ENCODE measurements at places on chromosomes 6 and 20. TPM values are rescaled to one million over a fixed set of nuclear protein-coding genes. Genes with fewer than 3 reads are reported as not detected.

The RCAN2 gene
- total RNA-seq = 6.7 TPM

The ALDH8A1 gene
- total RNA-seq = not detected

The ASF1A gene
- 54.8 TPM for total RNA-seq

The TMEM170B gene
- total RNA-seq = 19.7 TPM

The RREB1 gene
- 12.1 TPM for total RNA-seq

The MRAP2 gene
- total RNA-seq = 0.75 TPM

The VEGFA gene
- 49.6 TPM for total RNA-seq

The ATP6V1G2 gene
- total RNA-seq = 8.8 TPM

The WFDC5 gene
- total RNA-seq = not detected

The SLC17A3 gene
- not detected for total RNA-seq

GRCh38 chr20:50191065-50191543 lies 474 bp downstream of the CEBPB start:
- peaks cover 44% of the 10 kb centered on the region for H3K27me3 ChIP-seq
- no peak overlapping the region for H3K27ac ChIP-seq
- H3K4me3 ChIP-seq = peak overlapping the region; percentile 89
- peaks cover 12% of the 10 kb centered on the region for H3K4me1 ChIP-seq
- no peaks in the 10 kb centered on the region for H3K36me3 ChIP-seq
- DNase-seq = no peak

GRCh38 chr20:64083804-64084684 lies at the start of gene LKAAEAR1:
TSS of gene LKAAEAR1 (minus strand) at chr20:64084398. CDS start at chr20:64084219, 179 bp downstream.
- peak; percentile 54 for DNase-seq
- H3K36me3 ChIP-seq = no peaks in the 10 kb centered on the region
- H3K27me3 ChIP-seq = peaks cover 92% of the 10 kb centered on the region
- no peak within 1 kb of the TSS for H3K27ac ChIP-seq
- peaks cover 23% of the 10 kb centered on the region for H3K4me1 ChIP-seq

DNA sequence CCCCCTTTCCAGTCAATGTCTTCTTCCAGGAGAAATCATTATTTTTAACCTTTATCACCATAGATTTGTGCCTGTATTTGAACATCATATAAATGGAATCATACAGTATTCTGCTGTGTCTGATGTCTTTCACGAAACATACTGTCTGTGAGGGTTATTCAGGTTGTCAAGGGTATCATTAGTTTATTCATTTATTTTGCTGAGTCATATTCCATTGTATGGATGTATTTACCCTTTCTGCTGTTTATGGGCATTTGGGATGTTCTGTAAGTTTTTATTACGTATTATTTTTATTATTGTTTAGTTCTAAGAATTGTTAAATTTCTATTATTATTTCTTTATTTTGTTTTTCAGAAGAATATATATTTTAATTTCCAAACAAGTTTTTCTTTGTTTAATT lies 22.0 kb downstream of the DNPH1 start:
- no peak overlapping the region for H3K4me3 ChIP-seq
- no peaks in the 10 kb centered on the region for H3K27me3 ChIP-seq
- H3K36me3 ChIP-seq = no peaks in the 10 kb centered on the region

DNA sequence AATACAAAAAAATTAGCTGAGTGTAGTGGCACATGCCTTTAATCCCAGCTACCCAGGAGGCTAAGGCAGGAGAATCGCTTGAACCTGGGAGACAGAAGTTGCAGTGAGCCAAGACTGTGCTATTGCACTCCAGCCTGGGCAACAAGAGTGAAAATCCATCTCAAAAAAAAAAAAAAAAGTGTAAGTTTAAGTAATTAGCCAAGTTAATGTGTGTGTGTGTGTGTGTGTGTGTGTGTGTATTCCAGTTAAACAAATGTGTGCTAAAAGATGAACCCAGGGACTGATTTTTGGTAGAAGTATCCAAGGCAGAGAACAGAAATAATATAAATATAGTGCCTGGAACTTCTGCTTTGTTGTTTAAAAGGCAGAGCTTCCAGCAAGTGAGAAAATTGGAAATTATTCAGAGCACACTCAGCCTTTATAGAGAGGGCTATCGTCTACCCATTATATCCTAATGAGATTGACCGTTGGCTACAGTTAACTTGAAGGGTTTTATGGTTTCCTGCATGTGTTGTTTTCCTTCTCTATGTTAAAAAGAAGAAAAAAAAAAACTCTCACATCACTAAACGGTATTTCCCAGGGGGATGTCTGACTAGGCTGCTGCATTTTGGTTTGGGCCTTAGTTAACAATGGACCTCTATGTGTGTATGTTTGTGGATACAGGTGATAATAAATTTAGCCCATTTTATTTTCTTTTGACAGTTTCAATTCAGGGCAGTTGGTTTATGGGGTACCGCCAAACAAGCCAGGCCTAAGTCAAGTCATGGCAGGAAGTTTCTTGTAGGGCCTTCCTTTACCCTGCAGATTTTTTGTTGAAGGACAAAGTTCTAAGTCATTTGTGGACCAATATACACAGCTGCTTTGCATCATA lies 9.8 kb downstream of the SOX4 start:
- peaks cover 19% of the 10 kb centered on the region for H3K4me1 ChIP-seq
- no peak overlapping the region for H3K27ac ChIP-seq
- no peak for DNase-seq

DNA sequence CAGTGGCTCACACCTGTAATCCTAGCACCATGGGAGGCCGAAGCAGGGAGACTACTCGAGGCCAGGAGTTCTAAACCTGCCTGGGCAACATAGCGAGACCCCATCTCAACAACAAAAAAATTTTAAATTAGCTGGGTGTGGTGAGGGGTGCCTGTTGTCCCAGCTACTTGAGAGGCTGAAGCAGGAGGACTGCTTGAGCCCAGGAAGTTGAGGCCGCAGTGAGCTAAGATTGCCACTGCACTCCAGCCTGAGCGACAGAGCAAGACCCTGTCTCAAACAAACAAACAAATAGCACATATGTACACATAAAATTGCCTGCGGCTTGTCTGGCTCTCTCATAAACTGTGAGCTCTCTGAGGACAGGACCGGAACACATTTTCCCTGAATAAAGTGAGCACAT lies 106.3 kb downstream of the BANF2 start:
- no peaks in the 10 kb centered on the region for H3K36me3 ChIP-seq
- no peak overlapping the region for H3K4me3 ChIP-seq
- no peak overlapping the region for H3K27ac ChIP-seq
- H3K27me3 ChIP-seq = no peaks in the 10 kb centered on the region
- no peak for DNase-seq

DNA sequence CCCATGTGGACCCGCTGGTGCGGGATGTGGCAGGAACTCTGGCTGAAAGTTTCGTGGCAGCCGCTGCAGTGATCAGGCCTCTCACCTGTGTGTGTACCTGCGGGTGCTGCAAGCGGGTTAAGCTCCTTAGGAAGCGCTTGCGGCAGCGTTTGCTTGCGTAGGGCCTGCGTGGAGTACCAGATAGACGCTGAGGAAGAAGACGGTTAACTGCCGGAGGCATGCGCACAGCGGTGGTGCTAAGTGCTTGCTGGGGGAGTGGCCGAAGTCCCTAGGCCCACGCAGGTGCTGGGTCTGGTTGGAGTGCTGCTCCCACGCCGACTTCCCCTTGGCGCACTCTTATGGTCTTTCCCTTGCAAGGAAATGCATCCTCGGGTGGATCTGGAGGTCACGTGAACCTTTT lies 23.0 kb downstream of the ZSCAN31 start:
- no peak overlapping the region for H3K4me3 ChIP-seq
- no peaks in the 10 kb centered on the region for H3K27me3 ChIP-seq
- H3K36me3 ChIP-seq = no peaks in the 10 kb centered on the region
- H3K27ac ChIP-seq = no peak overlapping the region
- no peaks in the 10 kb centered on the region for H3K4me1 ChIP-seq
- DNase-seq = no peak

GRCh38 chr20:1652960-1653359 lies 4.6 kb downstream of the SIRPG start:
- no peak overlapping the region for H3K27ac ChIP-seq
- peaks cover 29% of the 10 kb centered on the region for H3K27me3 ChIP-seq
- H3K4me3 ChIP-seq = no peak overlapping the region
- H3K4me1 ChIP-seq = no peaks in the 10 kb centered on the region
- no peak for DNase-seq

DNA sequence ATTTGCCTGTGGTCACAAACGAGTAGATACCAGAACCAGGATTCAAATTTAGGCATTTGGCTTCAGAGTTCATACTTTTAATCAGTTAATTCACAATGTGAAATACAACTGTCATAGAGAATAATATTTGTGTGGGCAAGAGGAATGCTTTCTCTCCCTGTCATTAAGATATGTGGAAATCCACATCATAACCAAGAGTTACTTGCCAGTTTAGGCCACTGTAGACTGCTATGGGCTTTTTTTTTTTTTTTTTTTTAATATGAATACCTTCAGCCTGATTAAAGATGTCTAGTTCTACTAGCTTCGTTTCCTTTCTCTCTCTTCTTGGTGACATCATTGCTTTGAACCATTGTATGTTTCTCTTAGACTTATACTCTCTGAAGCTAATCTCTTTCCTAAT lies 244.9 kb downstream of the ZFAND3 start:
- DNase-seq = no peak
- no peak overlapping the region for H3K4me3 ChIP-seq

GRCh38 chr20:44649126-44649525 lies 2.4 kb downstream of the ADA start:
- no peak overlapping the region for H3K4me3 ChIP-seq
- DNase-seq = no peak
- H3K4me1 ChIP-seq = peaks cover 38% of the 10 kb centered on the region
- no peak overlapping the region for H3K27ac ChIP-seq

DNA sequence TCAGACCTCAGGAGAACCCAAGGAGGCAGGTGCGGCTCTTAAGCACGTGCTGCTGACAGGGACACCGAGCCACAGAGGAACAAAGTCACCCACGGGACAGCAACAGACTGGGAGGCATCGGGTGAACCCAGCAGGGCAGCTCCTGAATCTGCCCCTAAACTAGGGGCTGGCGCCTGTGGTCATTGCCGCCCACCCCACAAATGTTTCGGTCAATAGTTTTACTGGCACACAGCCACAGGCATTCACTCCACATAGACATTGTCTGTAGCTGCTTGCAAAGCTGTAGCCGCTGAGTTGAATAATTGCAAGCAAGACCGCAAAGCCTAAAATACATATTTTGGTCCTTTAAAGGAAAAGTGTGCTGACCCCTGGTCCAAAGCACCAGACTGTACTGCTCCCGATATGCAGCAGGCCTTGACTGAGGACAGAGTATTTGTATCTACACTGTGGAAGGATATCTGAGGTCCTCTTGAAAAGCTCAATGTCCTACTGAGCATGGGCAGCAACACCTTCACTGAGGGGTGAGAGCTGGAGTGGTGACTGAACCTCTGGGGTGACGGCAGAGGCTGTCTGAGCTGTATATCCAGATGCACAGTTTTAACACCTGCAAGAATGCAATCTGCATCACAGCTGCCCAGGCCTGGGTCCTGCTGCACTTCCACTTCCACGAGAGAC lies 310.3 kb downstream of the THBS2 start:
- H3K27me3 ChIP-seq = no peaks in the 10 kb centered on the region
- H3K36me3 ChIP-seq = no peaks in the 10 kb centered on the region
- no peak for DNase-seq
- no peaks in the 10 kb centered on the region for H3K4me1 ChIP-seq
- no peak overlapping the region for H3K27ac ChIP-seq

DNA sequence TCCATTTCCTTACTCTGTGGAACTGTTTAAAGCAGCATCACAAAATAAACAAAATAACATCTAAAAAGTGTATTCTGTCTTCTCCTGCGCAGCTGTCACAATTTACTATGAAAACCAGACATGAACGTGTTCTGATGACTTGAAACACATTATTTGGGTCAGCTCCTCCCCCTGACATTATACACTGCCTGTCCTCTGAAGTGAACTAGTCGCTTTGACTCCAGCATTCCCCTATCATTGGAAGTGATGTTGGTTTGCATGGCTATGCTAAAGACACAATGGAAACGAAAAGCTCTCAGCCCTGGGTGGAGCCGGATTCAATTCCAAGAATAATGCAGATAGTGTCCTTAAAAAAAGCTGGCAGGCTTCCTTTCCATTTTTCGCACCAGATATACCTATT lies 125.9 kb downstream of the FYN start:
- peaks cover 52% of the 10 kb centered on the region for H3K4me1 ChIP-seq
- no peaks in the 10 kb centered on the region for H3K36me3 ChIP-seq
- H3K4me3 ChIP-seq = no peak overlapping the region

DNA sequence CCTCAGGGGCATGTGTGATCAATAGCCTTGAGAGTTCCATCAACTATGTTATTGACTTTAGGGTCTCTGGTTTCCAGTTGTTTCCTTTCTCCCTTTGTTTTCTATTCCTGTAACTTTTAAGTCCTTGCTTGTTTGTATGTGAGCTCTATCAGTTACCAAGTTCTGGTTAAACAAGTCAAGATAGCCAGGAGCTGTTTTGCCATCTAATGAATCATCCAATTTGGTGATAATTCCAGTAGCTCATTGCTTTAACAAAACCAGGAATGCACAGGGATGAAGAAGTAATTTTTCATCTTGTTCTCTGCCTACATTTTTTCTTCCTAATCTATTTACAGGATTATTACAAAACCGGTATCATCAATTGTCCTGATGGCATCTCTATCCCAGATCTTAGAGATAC lies 36.5 kb downstream of the KCTD20 start:
- no peaks in the 10 kb centered on the region for H3K4me1 ChIP-seq
- no peak overlapping the region for H3K4me3 ChIP-seq
- no peaks in the 10 kb centered on the region for H3K27me3 ChIP-seq

- no peaks in the 10 kb centered on the region for H3K27me3 ChIP-seq
- H3K4me3 ChIP-seq = no peak overlapping the region
- no peaks in the 10 kb centered on the region for H3K36me3 ChIP-seq
- H3K27ac ChIP-seq = no peak overlapping the region
Observed at GRCh38 chr6:103862297-103862696, 997.4 kb downstream of the HACE1 start.

GRCh38 chr20:34389954-34390555 lies 27.0 kb downstream of the ITCH start:
- no peaks in the 10 kb centered on the region for H3K4me1 ChIP-seq
- no peak overlapping the region for H3K4me3 ChIP-seq
- H3K36me3 ChIP-seq = peaks cover 7% of the 10 kb centered on the region
- no peak for DNase-seq
- no peak overlapping the region for H3K27ac ChIP-seq

- H3K27me3 ChIP-seq = no peaks in the 10 kb centered on the region
- no peaks in the 10 kb centered on the region for H3K4me1 ChIP-seq
Observed at GRCh38 chr6:134698228-134698627, 251.7 kb downstream of the ALDH8A1 start.

DNA sequence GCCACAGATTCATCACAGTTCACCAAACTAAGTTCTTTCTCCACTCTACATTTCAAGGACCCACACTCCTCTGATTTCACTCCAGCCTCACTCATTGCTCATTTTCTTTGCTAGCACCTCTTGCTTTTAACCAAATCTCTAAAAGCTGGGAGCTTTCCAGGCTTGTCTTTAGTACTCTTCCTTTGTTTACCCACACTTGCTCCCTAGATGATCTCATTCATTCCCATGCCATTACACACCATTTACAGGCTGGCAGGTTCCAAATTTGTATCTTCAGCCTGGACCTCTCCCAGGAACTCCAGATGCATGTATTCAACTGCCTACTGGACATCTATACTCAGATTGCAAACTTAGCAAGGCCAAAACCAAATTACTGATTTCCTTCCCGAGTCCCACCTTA lies 5.3 kb upstream of the GUCA1B start:
- peaks cover 3% of the 10 kb centered on the region for H3K4me1 ChIP-seq
- H3K4me3 ChIP-seq = no peak overlapping the region
- DNase-seq = no peak
- H3K36me3 ChIP-seq = no peaks in the 10 kb centered on the region
- no peak overlapping the region for H3K27ac ChIP-seq
- no peaks in the 10 kb centered on the region for H3K27me3 ChIP-seq

Measured in neural progenitor cell (in vitro differentiated cells).